Posterior cingulate gyrus (tissue), 11 donors: ENCODE measurements at places on chromosomes 16 and 17.

DNA sequence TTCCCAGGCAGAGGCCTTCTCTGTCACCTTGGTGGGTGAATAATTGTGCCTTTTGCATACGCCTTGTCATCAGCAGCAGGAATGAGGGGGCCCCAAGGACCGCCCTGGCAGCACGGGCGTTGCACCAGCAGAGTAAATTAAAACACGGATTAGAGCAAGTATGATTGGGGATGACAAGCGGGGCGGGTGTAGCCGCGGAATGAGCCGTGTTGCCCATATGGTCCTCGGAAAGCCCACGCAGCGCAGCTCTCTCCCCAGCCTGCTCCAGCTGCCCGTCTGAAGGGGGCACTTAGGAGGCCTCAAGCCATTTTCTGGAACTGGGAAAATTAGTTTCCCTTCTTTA is 299.4 kb upstream of the IRX3 start:
- DNase-seq: no peak

GRCh38 chr16:20051611-20052010 is 22.1 kb downstream of the GPR139 start:
- DNase-seq: no peak

- no peak for DNase-seq
Observed at GRCh38 chr17:41986634-41987033, 20.0 kb downstream of the CNP start.

DNA sequence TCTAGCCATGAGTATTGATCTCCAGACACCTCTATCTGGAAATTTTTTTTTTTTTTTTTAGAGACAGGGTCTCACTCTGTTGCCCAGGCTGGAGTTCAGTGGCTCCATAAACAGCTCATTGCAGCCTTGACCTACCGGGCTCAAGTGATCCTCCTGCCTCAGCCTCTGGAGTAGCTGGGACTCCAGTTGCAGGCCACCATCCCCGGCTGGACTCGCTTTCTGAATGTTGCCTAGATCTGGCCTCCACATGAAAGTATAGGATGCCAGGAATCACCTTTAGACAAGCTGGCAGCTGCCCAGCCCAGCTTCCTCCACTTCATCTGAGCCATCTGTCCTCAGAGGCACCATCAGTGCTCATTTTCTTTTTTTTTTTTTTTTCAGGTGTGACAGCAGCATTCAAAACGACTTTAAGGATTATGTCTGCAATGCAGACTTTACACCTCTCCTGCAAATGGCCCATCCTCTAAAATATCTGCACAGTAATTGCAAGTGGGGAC is 6.4 kb upstream of the PRR14 start:
- DNase-seq: no peak

DNA sequence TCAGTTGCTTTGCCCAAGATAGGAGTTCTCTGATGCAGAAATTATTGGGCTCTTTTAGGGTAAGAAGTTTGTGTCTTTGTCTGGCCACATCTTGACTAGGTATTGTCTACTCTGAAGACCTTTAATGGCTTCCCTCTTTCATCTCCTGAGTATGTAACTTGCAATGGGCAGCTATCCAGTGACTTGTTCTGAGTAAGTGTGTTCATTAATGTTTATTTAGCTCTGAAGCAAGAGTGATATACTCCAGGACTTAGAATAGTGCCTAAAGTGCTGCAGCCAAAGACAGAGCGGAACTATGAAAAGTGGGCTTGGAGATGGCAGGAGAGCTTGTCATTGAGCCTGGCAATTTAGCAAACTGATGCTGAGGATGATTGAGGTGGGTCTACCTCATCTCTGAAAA is 8.8 kb upstream of the TANGO6 start:
- DNase-seq: no peak

GRCh38 chr16:10641555-10641952 is 53.2 kb downstream of the TEKT5 start:
- DNase-seq: no peak

GRCh38 chr17:60398227-60398959 is 6.5 kb upstream of the USP32 start:
- DNase-seq: no peak

- peak; percentile 95 for DNase-seq
Observed at GRCh38 chr17:48026502-48027321, 10.9 kb downstream of the COPZ2 start.

DNA sequence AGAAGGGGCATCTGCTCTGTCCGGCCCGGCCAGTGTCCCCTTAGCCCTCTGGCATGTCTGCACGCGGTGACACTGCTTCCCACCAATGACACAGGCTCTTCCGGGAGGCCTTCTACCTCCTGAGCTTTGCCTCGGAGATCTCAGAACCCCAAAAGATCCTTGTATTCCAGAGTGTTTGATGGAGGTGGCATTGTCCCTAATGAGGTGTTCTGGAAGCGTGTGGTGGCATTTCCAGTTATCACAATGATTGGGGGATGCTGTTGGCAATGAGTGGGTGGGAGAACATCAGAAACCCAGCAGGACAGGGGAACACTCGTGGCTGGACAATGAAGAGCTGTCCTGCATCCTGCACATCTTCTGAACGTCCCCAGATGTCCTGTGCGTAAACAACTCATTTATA is 198.0 kb downstream of the XYLT1 start:
- DNase-seq: no peak

GRCh38 chr16:84764970-84765369 is 54.8 kb upstream of the CRISPLD2 start:
- DNase-seq: no peak

- no peak for DNase-seq
Observed at GRCh38 chr17:45383003-45383402, 49.7 kb downstream of the ARHGAP27 start.

DNA sequence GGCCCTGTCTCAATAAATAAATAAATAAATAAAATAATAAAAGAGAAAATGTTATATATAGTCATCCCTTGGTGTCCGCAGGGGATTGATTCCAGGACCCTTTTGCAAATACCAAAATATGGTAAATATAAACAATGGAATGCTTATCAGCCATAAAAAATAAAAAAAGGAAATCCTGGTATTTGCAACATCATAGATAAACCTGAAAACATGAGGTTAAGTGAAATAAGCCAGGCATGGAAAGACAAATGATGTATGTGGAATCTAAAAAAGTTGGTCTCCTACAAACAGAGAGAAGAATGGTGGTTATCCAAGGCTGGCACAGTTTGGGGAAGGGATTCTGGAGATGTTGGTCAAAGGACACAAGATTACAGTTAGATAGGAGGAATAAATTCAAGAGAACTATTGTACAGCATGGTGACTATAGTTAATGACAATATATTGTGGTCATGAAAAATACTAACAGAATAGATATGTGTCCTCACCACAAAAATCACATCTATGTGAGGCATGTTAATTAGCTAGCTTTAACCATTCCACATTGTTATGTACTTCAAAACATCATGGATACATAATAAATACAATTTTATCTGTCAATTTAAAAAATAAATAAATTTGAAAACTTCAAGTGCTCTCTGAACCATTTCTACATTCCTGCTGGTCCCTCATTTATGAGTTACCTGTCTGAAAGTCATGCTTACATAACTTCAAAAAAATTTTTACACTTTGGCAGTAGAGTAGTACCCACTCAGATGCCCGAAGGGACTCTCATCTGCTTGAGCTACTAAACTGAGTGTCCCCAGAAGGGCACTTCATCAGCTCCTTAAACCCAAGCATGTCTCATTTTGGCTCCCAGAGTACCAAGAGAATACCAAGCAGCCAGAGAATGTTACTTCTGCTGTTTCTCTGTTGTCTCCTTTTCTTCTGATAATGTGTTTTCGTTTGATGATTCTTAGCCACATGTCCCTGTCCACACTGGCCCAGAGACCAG is 26.6 kb downstream of the N4BP1 start:
- no peak for DNase-seq

DNA sequence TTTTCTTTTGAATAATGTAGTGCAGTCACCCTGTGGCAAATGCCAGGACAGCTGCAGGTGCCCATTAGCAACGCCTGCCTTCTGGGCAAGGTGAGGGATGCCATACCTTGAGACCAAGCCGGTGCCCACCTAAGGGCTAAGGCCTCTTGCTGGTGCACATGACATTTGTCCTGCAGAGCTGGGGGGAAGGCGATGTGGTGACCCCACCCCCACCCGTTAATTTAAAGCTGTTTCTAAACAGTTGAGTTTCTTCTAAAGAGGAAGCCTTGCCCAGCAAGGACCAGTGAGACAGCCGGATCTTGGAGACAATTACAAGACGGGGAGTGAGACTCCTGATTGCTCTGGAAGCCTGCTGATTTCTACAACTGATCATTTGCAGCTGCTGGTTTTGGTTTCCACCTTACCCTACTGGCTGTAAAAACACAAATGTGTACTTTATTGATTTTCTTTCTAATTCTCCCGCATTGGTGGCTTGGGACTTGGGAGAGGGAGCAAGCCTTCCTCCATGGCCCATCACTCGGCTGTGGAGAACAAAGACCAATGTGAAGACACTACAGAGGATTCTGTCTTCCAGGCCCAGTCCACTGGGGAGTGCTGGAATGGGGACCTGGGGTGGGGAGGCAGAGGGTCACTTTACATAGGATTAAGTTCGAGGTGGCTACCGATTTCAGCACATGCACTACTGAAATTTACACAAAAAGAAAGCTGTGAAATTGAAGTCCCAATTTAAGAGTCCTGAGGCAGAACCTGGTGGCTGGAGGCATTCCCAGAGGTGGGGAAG is 2.7 kb downstream of the CDK5R1 start:
- DNase-seq: no peak

DNA sequence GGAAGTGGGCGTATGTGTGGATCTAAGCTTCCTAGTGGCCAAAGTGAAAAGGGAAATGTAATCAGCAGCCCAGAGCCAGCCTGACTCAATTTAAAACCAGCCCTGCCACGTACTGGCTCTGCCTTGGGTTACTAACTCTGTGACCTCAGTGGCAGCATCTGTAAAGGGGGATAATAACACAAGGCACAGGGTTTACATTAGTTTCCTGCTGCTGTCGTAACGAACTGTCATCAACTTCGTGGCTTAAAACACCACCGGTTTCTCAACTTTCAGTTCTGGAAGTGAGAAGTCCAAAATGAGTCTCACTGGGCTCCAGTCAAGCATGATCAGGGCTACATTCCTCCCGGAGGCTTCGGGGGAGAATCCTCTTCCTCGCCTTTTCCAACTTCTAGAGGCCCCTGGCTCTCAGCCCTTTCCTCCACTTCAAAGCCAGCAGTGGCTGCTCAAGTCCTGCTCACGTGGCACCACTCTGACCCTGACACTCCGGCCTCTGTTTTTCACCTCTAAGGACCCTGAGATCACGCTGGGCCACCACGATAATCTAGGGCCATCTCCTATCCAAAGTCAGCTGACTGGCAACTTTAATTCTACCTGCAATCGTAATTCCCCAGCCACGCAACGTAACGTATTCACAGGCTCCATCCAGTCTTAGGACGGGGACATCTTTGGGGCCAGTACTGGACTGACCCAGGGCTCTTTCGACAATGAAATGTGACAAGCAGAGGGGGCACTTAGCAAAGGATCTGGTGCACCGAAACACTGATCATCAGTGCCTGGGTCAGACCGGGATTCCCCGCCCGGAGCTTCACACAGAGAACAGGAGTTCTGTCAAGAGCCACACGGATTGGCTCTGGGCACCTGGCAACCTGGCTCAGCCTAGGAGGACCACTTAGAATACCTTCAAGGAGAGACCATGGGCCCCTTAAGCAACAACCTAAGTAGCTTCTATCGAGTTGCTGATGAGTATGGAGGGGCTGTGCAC is 14.5 kb downstream of the TMC6 start:
- DNase-seq: no peak

- no peak for DNase-seq
Observed at GRCh38 chr17:41615454-41615853, 2.9 kb upstream of the KRT16 start.

DNA sequence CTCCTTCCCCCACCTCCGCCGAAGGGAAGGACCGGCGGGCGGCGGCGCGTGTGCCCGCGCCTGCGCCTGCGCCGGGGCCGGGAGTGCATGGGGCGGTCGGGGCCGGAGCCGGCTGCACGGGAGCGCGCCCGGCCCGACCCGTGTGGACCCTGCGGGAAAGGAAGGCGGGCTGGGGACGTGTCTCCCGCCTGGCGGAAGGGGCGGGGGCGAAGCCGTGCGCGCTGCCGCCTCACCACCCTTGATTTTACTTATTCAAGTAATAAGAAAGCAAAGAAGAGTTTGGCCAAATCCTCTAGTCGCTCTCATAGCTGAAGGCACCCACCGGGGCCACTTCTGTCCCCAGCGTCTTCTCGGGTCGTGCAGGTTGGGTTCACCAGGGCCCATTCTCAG is 596 bp upstream of the PFN1 start:
- DNase-seq: peak; percentile 79
